ENCODE measurements at places on chromosomes 7 and 10.

DNA sequence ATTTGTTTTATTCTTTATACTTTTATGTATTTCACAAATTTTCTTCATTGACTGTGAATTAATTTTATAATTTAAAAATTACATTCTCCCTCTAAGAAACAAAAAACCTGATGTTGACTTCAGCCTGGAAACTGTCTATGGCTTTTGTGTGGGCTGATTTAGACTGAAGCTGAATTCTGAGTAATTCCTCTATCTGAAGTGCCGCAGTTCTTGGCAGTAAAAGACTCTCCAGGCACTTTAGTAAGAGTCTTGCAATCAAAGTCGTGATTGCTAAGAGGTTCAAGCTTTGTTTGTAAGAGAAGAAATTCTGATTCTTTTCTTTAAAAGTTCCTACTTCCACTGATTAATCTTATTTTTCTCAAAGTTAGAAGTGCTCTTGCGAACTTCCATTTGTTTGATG lies 3.4 kb upstream of the CEP41 start:
- H3K4me3 ChIP-seq = no peak overlapping the region
- peaks cover 34% of the 10 kb centered on the region for H3K4me1 ChIP-seq
- H3K27me3 ChIP-seq = peaks cover 5% of the 10 kb centered on the region
- H3K36me3 ChIP-seq = peaks cover 7% of the 10 kb centered on the region

DNA sequence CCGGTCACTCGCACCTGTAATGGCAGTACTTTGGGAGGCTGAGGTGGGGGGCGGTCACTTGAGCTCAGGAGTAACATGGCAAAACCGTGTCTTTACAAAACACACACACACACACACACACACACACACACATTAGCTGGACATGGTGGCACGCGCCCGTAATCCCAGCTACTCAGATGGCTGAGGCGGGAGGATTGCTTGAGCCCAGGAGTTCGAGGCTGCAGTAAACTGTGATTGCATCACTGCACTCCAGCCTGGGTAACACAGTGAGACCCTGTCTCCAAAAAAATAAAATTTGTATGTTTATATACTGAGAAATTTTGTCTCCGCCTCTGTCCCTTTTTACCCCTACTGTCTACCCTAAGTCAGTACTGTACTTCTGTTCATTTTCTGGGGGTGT lies 86.6 kb downstream of the CUX1 start:
- no peak for DNase-seq
- no peaks in the 10 kb centered on the region for H3K27me3 ChIP-seq
- no peaks in the 10 kb centered on the region for H3K36me3 ChIP-seq
- no peak overlapping the region for H3K27ac ChIP-seq

GRCh38 chr10:90227217-90227656 lies 525.8 kb downstream of the KIF20B start:
- peaks cover 30% of the 10 kb centered on the region for H3K27me3 ChIP-seq
- H3K4me3 ChIP-seq = peak overlapping the region; percentile 52
- H3K36me3 ChIP-seq = peaks cover 2% of the 10 kb centered on the region
- H3K4me1 ChIP-seq = peaks cover 16% of the 10 kb centered on the region
- peak; percentile 31 for DNase-seq
- H3K27ac ChIP-seq = peak overlapping the region; percentile 88

- H3K4me3 ChIP-seq = no peak overlapping the region
- no peak for DNase-seq
- no peak overlapping the region for H3K27ac ChIP-seq
- H3K36me3 ChIP-seq = no peaks in the 10 kb centered on the region
These were observed 984.1 kb downstream of the LRMDA start for GRCh38 chr10:76415554-76415953.

DNA sequence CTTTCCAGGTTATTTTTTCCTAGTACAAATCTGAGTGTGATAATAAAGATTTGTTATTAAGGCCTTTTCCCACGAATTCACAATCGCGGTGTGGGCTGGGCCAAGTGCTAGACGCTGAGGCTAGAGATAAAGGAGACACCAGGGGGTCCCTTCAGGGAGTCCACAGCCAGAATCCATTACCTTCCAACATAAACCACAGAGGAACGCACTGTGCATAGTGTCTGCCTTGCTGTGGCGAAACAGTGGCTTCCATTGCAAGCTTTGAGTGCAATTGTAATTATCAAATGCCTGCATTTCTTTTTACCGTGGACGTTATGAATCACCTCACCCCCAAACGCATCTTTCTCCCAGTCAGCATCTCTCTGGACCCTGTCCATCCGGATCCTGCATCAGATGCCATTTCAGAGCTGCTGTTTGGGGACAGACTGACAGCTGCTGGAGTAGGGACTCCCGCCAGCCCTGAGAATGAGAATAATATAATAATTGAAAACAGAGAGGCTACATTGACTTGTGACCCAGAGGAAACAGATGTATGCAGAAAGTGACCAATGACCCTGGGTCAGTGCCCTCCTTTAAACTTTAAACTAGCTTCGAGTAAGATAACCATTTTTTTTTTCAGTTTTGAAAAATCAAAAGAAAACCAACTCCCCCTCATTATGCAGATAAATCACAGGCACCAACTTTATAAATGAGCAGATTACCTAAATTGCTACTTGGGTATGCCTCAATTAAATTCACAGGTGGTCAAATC lies 456.2 kb upstream of the NRP1 start:
- no peaks in the 10 kb centered on the region for H3K4me1 ChIP-seq
- no peaks in the 10 kb centered on the region for H3K27me3 ChIP-seq
- H3K4me3 ChIP-seq = no peak overlapping the region
- H3K27ac ChIP-seq = no peak overlapping the region
- no peak for DNase-seq
- H3K36me3 ChIP-seq = no peaks in the 10 kb centered on the region

- no peak overlapping the region for H3K4me3 ChIP-seq
- H3K27me3 ChIP-seq = peaks cover 22% of the 10 kb centered on the region
- no peak for DNase-seq
- H3K4me1 ChIP-seq = peaks cover 23% of the 10 kb centered on the region
These were observed 77.7 kb downstream of the OTUD1 start for GRCh38 chr10:23516530-23516929.

- peaks cover 24% of the 10 kb centered on the region for H3K27me3 ChIP-seq
- no peak overlapping the region for H3K27ac ChIP-seq
- H3K4me3 ChIP-seq = no peak overlapping the region
- H3K36me3 ChIP-seq = no peaks in the 10 kb centered on the region
- H3K4me1 ChIP-seq = peaks cover 17% of the 10 kb centered on the region
These were observed 4.1 kb upstream of the CDK14 start for GRCh38 chr7:90592033-90592432.

DNA sequence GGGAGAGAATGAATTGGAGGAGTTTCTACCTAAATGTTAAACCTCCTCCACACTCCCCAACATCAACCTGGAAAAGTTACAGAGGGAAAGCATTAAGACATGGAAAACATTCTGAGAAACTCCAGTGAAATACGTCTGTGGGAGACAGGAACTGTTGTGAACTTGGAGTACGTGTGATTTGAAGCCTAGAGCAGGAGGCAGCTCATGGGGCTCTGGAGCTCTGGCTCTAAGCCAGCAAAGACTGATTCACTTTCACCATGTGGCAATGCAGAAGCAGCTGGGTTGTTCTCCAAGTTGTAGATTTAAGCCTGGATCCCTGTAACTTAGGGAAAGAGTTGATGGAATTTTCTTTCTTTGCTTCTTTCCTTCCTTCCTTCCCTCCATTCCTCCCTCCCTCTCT lies 503.2 kb downstream of the NRG3 start:
- no peaks in the 10 kb centered on the region for H3K36me3 ChIP-seq
- no peaks in the 10 kb centered on the region for H3K4me1 ChIP-seq
- no peak for DNase-seq
- no peaks in the 10 kb centered on the region for H3K27me3 ChIP-seq

DNA sequence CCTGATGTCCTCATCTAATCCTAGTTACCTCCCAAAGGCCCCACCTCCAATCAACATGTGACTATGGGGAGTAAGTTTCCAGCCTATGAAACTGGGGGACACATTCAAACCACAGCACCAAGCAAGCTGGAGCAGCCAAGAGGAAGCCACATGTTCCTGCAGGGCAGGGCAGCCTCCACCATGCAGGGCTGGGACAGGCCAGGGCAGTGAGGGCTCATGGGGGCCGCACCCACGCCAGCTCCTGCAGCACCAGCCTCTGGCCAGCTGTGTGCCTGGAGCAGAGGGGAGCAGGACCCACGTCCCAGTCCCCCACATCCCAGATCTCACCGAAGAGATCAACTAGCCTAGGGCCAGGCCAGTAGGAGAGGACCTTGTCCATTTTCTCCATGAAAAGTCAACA lies 85.9 kb upstream of the INSIG1 start:
- peaks cover 2% of the 10 kb centered on the region for H3K36me3 ChIP-seq
- no peak for DNase-seq
- H3K4me1 ChIP-seq = peaks cover 21% of the 10 kb centered on the region
- no peak overlapping the region for H3K4me3 ChIP-seq

GRCh38 chr10:103470761-103471653 lies 8.0 kb downstream of the CALHM3 start:
- peaks cover 2% of the 10 kb centered on the region for H3K36me3 ChIP-seq
- H3K4me3 ChIP-seq = peak overlapping the region; percentile 54
- peaks cover 27% of the 10 kb centered on the region for H3K4me1 ChIP-seq
- H3K27ac ChIP-seq = peak overlapping the region; percentile 67

DNA sequence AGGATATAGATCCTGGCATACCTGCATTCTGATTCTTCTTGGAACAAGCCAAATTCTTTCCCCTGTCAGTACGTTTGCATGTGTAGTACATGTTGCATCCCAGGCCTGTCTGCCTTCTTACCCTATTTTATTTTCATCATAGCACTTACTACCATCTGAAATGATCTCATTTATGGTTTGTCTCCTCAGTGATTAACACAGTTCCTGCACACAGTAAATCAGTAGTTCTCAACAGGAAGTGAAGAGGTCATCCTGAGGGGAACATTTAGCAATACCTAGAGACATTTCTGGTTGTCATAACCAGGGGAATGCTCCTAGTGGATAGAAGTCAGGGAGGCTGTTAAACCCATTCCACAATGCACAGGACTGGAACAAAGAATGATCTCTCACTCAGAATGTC lies 38.2 kb upstream of the SLC26A4 start:
- no peak overlapping the region for H3K27ac ChIP-seq
- no peaks in the 10 kb centered on the region for H3K4me1 ChIP-seq
- H3K4me3 ChIP-seq = no peak overlapping the region
- peaks cover 3% of the 10 kb centered on the region for H3K36me3 ChIP-seq

DNA sequence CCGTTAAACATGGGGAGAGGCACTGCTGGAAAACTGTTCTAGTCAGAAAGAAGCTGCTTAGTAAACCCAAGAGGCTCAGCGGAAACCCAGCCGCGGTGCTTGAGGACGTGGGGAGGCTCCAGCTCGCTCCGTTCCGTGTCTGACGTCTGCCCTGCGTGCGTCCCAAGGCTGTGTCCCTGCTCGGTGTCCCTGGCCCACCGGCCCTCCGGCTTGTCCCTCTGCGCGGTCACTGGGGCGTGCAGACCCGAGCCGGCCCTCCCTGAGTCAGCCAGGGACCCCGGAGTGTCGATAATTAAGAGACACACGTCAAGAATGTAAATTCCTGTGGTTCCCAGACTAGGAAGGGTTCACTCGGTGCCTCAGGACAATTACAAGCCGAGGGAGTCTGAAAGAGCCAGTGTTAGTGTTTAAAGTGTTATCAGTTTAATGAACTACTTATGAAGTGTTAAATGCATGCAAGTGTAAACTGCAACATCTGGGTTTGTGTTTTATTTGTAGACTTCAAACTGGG lies 98.9 kb downstream of the WDR11 start:
- no peak overlapping the region for H3K27ac ChIP-seq
- no peaks in the 10 kb centered on the region for H3K36me3 ChIP-seq
- DNase-seq = no peak
- H3K4me1 ChIP-seq = peaks cover 8% of the 10 kb centered on the region

DNA sequence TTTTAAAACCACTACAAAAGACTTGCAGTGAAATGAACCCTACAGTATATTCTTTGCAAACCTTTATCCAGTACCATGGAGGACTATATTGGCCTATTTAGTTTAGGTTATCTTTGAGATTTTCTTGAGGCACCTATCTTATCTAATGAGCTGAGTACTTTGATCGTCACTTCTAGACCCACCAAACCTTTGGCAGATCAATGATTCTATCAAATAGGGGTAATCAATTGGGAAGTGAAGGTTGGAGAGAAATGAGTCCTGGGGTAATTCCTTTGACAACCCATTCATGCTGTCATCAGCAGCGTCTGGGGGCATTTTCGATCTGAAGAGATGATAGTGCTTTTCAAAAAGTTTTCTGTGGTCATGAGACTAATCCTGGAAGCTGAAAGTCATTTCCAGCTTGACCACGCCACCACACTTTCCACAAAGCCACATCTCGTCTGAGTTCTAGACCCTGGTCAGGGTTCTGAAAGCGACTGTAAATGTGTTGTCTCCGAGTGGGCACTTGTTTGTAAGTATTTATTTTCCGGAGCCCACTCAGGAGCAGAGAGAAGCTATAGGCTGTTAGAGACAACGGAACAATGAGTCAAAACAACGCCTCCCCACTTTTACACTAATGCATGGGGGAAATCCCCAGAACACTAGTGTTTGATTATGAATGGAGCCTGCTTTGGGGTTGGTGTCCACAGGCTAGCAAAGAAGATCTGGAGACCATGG lies 4.8 kb downstream of the EGR2 start:
- peak; percentile 82 for DNase-seq
- H3K4me3 ChIP-seq = peak overlapping the region; percentile 94

DNA sequence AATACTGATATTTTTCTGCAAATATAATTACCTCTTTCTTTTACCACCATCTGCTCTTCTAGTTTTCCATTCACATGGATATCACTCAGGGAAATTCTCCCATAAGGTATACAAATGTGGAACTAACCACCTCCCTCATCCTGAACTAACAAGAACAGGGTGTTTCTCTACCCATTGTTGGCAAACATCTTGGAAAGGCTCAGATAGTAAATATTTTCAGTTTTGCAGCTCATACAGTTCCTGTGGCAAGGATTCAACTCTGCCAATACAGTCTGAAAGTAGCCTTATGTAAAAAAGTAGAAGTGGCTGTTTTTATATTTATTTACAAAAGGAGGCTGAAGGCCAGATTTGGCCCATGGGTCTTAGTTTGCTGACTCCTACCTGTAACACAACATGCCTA lies 513.0 kb upstream of the TEX47 start:
- H3K36me3 ChIP-seq = no peaks in the 10 kb centered on the region
- no peak overlapping the region for H3K27ac ChIP-seq
- H3K27me3 ChIP-seq = no peaks in the 10 kb centered on the region
- DNase-seq = no peak

- H3K4me1 ChIP-seq = peaks cover 9% of the 10 kb centered on the region
- H3K27me3 ChIP-seq = peaks cover 31% of the 10 kb centered on the region
- no peak overlapping the region for H3K27ac ChIP-seq
- peak overlapping the region; percentile 48 for H3K4me3 ChIP-seq
These were observed 615 bp upstream of the CNTNAP2 start for GRCh38 chr7:146115851-146116520.

GRCh38 chr10:87038286-87038717 lies 18.2 kb downstream of the FAM25A start:
- no peaks in the 10 kb centered on the region for H3K27me3 ChIP-seq
- no peak overlapping the region for H3K27ac ChIP-seq
- H3K4me3 ChIP-seq = no peak overlapping the region
- DNase-seq = no peak
- H3K4me1 ChIP-seq = no peaks in the 10 kb centered on the region
